ENCODE measurements at places on chromosomes 11 and 22.

DNA sequence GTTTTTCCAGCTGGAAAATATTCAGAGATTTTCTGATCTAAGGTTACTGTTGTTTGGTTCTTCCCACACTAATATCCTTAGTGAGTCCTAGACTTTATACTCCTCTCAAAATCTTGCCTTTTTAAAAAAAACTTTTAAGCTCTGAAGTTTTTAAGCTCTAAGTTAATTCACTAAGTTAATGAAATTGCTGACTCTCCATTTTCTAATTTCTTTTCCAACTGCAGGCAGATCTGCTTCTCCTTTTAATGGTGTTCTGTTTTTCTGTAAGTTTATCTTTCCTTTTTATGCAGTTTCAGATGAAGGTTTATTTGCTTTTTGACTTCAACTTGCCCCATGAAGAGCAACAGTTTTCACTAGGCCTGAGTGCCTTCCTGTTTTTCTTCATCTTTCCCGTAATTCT is 125.8 kb upstream of the ARHGAP42 start:
- no peak for DNase-seq

DNA sequence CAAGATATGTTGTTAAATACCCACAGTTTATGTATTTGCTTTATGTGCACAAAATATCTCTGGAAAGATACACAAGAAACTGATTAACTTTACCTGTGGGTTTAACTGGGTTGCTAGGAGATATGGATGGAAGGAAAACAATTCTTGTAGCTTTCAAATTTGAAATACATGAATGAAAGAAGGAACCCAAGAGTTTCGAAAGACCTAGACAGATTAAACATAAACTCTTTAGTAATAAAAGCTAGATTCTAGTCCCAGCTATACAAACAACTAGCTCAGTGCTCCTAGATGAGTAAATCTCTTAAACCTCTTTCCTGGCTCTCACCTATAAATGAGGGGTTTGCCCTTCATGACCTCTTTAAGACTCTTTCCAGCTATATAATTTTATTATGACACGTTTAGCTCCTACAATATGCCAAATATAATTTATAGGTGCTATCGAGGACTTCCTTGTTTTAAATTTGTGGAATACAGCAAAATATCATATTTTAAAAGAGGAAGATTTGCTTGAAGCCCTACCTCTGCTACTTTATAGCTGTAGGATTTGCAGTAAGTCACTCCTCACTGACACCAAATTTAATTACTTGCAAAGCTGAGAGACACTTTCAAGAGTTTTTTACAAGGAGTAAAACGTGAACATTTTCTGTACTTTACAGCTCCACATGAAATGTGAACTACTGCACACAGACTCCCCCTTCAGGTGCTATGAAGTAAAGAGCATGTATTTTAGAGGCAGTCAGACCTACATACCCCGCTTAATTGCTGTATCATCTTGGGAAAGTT is 50.7 kb downstream of the RRAS2 start:
- DNase-seq, result no peak

DNA sequence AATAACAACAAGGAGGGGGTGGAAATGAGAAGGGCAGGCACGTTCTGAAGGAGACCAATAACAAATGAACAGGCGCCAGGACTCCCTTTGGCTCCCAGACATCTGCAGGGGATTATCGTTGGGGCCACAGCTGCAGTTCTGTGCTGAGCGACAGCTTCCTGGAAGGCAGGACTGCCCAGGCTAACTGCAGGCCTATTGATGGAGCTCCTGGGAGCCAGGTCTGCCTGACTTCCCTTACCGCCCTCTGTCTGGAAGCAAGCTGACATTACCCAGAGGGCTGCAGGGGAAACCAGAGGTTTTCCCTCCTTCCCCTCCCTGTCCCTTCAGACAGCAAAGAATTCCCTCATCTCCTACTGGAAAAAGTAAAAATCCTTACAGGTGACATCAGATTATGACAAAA is 5.0 kb downstream of the DRD2 start:
- DNase-seq, result no peak

DNA sequence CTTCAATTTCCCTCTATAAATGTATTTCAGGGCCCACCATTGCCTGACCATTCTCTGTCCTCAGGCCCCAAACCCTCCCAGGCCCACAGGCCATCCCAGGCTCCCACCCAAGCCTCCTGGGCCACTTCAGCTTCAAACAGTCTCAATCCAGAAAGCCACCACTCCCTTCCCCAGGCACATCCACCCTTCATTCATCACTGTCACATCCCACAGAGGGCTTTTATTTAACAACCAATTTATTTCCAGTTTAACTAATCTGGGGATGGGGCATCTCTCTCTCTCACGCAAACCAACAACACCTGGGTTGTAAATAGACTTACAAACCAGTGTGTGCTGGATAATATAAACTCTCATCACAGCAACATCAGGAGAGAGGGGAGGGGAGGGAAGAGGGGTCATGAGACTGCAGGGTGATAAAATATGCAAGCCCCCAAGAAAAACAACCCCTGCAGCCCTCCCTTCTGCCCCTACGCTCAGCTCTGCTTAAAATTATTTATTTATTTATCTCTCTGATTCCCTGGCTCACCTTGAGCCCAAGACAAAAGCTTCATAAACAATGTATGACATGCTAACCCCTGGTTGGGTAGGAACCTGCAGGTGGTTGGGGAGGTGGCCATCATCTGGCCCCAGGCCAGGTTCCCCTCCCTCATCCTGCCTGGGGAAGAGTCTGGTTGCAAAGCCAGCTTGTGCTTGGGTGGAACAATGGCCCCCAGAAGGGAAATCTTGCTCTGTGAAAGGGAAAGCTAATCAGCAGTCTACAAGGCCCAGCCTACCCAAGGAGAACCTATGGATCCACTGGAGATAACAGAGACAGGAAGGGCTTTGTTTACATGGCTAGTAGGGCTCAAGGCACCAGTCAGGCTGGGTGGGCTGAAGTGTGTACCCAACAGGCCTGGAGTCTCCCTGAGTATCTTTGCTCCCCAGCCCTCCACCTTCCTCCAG is 359.2 kb downstream of the BUD13 start:
- DNase-seq, result no peak

DNA sequence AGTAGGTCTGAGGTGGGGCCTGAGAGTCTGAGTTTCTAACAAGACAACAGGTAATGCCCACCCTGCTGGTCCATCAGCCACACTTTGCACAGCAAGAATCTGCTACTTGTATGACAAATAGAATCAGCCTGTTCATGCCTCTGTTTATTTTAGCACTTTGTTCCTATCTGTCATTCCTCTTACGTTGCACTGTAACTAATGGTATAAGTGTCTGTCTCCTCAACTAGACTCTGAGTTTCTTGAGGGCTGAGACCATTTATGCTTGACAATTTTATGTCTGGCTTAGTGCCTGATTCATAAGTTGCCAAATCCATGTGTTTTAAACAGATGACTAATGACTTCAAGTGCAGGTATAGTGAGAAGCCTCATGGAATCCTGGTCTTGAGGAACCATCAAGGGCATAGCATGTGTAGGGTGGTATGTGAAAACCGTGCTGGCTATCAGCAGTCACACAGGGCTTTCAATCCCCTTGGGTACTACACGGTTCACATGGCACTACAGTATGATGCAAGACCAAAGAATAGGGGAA is 209.7 kb downstream of the C11orf91 start:
- DNase-seq, result no peak

DNA sequence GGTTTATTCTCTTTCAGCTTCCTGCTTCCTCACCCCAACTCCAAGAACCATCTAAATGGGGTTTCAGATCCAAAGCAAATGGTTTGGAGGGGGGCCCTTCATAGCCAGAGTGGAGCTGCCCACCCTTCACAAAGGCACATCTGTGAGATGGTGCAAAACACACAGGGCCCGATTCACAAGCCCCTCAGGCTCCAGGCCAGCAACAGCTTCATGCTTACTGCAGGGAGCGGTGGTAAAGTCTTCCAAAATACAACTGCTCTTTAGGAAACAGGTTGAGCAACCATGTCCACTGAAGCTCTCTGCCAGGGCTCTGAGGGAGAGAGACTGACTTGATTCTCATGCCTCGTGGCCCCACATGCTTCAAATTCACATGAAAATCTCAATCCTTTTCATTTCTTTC is 213.0 kb upstream of the NARS2 start:
- DNase-seq, result no peak

DNA sequence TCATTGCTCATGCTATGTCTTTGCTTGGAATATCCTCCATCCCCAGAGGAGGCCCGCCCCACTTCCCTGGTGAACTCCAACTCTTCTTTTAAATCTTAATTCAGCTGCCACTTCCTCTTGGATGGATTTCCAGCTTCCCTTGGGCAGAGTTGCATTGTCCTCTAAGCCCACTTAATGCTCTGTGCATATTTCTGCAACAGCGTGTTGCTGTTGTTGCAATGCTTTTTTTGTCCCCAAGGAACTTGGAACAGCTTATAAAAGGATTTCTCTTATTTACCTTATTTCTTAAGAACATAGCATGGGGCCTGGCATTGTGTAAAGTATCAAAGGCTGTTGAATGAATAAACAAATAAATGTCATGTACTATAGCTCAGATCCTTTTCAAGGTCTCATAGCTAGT is 507.4 kb downstream of the METTL15 start:
- DNase-seq, result no peak

DNA sequence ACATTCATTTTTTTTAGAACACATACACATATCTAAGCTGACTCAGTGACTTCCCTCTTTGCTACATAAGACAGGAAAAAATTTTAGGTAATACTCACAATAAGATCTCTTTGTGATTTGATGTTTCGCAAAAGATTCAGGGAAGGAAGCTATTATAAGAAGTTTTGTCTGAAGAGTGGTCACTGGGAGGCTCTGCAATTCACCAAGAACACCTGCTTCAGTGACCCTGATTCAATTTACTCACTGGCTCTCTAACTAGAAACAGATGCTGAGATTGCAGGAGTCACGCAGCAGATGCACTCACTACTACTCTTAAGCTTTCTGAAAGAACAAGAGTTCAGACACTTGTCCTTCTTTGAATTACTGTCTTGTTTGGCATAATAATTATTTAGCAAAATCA is 193.6 kb upstream of the DDI1 start:
- no peak for DNase-seq

Data from stimulated activated CD4-positive, alpha-beta T cell treated with anti-CD3 and anti-CD28 coated beads, TNF-alpha, amount 100 ng/mL, for 4 hours (primary cell).